ENCODE measurements at places on chromosomes 4 and X.

DNA sequence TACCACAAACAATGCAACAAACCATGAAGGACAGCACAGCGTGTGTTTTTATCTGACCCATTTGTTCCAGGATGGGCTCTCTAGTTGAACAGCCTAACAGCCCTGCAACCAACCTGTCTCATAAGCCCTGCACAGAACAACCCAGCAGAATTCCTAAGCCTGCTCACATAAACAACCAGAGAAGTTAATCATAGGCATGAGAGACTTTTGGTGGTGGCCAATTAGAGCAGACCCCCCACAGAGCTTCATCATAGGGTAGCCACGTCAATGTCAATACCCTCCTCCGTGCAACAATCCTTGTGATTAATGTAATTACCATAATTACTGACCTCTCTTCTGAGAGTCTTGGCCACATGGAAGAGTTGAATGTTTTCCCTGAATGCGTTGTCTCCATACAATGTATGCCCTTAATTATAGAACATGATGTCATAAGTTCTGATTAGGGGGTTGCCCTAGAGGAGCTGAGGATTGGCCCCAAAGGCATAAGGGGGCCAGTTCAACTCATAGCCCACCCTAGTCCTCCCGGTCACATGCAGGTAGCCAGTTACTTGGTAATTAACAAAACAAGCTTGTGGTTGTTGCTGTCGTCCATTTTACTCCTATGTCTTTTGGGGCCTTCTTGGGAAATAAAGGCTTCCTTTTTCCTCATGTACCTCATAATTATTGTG is 92.7 kb downstream of the SYNPO2 start:
- H3K4me3 ChIP-seq, result no peak overlapping the region
- H3K27ac ChIP-seq, result no peak overlapping the region
- H3K36me3 ChIP-seq, result no peaks in the 10 kb centered on the region
- peaks cover 4% of the 10 kb centered on the region for H3K27me3 ChIP-seq

DNA sequence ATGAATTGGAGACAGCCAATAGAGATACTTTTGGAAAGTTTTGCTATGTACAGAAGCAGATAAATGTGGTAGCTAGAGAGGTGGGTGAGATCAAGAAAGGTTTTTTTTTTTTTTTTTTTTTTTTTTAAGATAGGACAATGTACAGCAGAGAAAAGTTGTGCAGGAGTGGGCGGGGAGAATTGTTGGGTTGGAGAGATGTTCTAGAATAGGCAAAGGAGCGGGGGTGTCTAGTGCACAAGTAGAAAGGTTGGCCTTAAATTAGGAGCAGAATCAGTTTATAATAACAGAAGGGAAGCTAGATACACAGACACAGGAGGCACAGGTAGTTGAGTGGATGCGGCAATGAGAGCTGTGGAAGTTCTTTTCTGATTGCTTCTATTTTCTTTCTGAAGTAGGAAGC is 66.2 kb upstream of the PGK1 start:
- no peaks in the 10 kb centered on the region for H3K27me3 ChIP-seq
- peaks cover 18% of the 10 kb centered on the region for H3K36me3 ChIP-seq
- H3K4me1 ChIP-seq, result no peaks in the 10 kb centered on the region

DNA sequence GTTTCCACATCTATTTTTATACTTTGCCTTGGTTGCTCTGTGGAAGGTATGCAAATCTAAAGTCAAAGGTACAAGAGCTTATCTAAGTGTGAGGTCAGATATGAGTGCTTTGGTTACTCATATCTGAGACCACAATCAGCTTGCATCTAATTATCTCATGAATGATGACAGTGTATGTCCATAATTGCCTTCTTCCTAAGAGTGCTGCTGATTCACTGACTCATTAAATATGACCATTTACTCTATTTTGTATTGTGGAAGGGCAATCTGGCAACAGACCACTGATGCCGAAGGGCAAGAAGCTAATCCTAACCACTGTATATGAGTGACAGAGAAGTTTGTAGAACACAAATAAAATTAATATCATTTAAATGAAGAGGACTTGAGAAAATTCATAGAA is 1190.2 kb upstream of the AGA start:
- H3K36me3 ChIP-seq, result no peaks in the 10 kb centered on the region
- no peak for DNase-seq
- H3K27ac ChIP-seq, result no peak overlapping the region
- no peaks in the 10 kb centered on the region for H3K4me1 ChIP-seq
- no peaks in the 10 kb centered on the region for H3K27me3 ChIP-seq

DNA sequence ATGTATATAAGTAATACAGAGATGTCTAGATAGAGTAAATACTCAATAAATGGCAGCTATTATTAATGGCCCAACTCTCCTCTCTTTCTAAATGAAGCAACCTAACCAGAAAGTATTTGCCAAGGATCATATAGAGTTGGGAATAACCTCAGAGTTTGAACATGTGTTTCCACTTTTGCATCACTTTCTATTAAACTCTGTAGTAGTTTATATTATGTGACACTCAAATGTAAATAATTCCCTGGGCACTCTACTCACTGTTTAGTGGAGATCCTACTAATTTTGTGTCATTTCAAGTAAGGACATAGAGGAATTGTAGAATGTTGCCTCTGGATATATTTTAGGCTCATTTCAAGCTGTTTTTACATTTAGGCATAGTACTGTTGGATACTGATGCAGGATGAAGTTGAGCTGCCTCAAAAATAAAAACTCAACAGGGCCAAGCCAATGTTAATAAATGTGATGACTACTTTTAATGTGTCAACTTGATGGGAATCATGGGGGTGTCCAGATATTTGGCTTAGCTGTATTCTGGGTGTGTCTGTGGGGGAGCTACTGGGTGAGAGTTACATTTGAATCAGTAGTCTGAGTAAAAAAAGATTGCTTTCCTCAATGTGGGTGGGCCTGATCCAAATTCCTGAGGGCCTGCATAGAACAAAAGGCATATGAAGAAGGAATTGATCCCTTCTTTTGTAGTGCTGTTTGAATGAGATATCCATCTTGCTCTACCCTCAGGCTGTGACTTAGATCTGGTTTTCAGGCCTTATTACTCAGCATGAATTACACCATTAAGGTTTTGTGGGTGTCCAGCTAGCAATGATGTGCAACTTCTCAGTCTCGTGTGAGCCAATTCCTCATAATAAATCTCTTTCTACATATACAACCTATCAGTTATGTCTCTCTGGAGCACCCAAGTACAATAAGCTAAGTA is 1368.2 kb downstream of the STIM2 start:
- peaks cover 31% of the 10 kb centered on the region for H3K4me1 ChIP-seq
- H3K27ac ChIP-seq, result no peak overlapping the region
- no peak for DNase-seq

GRCh38 chrX:43556207-43556606 is 99.9 kb upstream of the MAOA start:
- peaks cover 24% of the 10 kb centered on the region for H3K4me1 ChIP-seq
- no peak overlapping the region for H3K27ac ChIP-seq
- no peak overlapping the region for H3K4me3 ChIP-seq
- no peaks in the 10 kb centered on the region for H3K27me3 ChIP-seq
- H3K36me3 ChIP-seq, result no peaks in the 10 kb centered on the region
- no peak for DNase-seq

DNA sequence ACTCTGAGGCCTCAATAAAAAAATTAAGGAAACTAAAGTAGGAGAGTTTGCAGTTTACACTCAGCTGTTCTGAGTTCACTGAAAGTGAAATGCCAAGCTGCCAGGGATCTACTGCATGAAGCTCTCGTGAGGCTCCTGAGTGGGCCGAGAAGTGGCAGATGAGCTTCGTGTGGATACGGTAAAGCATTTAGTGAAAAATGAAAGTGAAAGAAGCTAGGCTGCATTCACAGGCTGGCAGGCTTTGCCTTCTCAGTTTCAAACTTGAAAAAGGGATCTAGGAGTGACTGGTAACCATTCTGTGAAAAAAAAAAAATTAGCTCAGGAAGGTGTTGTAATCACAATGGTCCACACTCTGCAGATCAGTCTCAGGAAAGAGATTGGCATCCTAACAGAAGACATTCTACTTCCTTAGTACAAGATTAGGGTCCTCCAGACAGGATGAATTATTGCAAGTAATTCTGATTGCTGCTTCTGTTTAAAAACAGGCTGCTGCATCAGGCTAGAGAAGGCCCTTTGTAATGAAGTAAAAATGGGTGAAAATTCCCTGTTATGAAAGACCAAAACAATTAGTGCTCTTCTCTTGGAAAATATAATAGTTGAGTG is 679.9 kb downstream of the RPA4 start:
- DNase-seq, result no peak
- no peak overlapping the region for H3K27ac ChIP-seq
- H3K27me3 ChIP-seq, result no peaks in the 10 kb centered on the region
- H3K4me1 ChIP-seq, result peaks cover 6% of the 10 kb centered on the region

DNA sequence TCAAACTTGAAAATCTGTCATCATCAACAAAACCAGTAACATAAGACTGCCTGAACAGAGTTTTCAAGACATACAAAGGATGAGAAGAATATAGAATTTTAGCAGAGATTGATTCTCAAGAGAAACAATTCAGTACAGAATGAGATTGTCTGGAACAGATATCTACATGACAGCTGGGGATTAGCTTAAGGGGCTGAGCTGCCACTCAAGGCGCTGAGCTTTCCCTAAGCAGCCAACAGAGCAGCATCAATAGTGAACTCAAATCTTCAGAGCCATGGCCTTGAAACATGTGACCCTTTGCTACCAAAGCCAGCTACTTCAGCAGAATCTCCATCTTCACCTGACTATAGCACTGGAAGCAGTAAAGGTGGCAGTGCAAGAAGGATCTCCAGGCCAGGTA is 24.3 kb upstream of the PCDH10 start:
- H3K4me3 ChIP-seq, result no peak overlapping the region
- H3K36me3 ChIP-seq, result no peaks in the 10 kb centered on the region
- H3K4me1 ChIP-seq, result no peaks in the 10 kb centered on the region
- no peak for DNase-seq
- H3K27ac ChIP-seq, result no peak overlapping the region

DNA sequence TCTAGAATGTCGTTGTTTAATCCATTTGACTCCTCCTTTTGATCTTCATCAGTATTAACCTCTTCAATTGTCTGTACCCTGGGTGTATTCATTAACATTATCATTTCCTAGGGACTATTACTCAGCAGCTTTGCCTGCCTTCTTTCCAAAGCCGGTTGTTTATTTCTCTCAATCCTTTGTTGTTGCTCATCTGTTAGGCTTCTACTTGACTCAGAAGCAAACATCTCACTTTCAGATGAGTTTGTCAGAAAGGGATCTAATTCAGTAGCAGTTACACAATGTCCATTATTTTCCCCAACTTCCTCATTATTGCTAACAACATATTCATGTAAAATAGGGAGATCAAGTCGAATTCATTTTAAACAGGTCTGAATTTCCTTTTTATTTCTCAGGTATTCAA is 22.1 kb upstream of the HSD17B10 start:
- no peak overlapping the region for H3K4me3 ChIP-seq
- no peaks in the 10 kb centered on the region for H3K4me1 ChIP-seq
- no peak for DNase-seq

DNA sequence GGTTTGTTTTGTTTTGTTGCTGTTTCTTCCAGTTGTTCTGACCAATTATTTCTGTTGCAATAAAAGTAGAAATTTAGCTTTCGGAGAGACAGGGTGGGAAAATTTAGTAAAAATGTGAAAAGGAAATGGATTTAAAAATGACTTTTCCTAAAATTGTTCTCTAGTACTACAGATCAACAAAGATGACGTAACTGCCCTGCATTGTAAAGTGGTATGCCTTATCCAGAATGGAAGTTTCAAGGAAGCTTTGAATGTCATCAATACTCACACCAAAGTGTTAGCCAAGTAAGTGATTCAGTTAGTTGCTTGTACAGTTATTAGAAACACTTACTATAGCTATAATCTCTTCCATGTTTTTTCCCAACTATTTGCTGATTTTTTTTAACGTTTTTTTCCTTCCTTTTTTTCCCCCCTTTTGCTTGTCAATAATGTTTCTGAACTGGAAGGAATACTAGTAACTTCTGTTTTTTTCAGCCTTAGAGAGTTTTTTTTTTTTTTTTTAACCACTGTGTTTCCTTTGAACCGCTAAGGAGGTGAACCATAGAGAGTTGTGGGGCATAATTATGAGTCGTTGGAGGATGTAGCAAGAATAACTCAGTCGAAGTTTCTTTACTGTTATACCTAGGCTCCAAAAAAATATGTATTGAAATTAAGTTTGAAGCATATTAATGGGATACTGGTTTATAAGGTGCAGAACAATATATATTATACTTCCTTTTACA is 2.2 kb downstream of the SRP72 start:
- peaks cover 47% of the 10 kb centered on the region for H3K36me3 ChIP-seq
- H3K27ac ChIP-seq, result peak overlapping the region; percentile 70
- peaks cover 49% of the 10 kb centered on the region for H3K4me1 ChIP-seq
- no peak for DNase-seq

- DNase-seq, result no peak
- H3K27me3 ChIP-seq, result no peaks in the 10 kb centered on the region
- H3K27ac ChIP-seq, result no peak overlapping the region
These were observed 205.0 kb upstream of the TECRL start for GRCh38 chr4:64614276-64614675.

- H3K4me3 ChIP-seq, result no peak overlapping the region
- H3K36me3 ChIP-seq, result no peaks in the 10 kb centered on the region
- H3K27ac ChIP-seq, result peak overlapping the region; percentile 78
These were observed 8.7 kb upstream of the TECRL start for GRCh38 chr4:64417974-64418373.

DNA sequence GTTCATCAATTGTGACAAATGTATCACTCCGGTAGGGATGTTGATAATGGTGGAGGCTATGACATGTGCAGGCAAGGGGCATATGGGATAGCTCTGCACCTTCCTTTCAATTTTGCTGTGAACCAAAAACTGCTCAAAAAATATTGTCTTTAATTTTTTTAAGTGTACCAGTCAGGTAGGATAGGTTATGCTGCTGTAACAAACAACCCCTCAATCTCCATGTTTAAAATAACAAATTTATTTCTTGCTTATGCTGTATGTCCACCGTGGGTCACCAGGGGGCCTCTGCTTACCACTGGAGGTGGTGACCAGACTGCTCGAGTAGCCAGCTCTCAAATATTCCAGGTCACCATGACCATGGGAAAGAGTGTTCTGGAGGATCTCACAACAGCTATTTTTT is 23.4 kb upstream of the MSX1 start:
- H3K4me3 ChIP-seq, result no peak overlapping the region
- peaks cover 19% of the 10 kb centered on the region for H3K36me3 ChIP-seq
- peaks cover 38% of the 10 kb centered on the region for H3K4me1 ChIP-seq
- no peak overlapping the region for H3K27ac ChIP-seq

- peaks cover 66% of the 10 kb centered on the region for H3K36me3 ChIP-seq
- H3K4me3 ChIP-seq, result no peak overlapping the region
- DNase-seq, result no peak
- H3K27ac ChIP-seq, result peak overlapping the region; percentile 10
- H3K27me3 ChIP-seq, result no peaks in the 10 kb centered on the region
- H3K4me1 ChIP-seq, result peaks cover 47% of the 10 kb centered on the region
These were observed 52.2 kb downstream of the FRYL start for GRCh38 chr4:48727666-48728459.

GRCh38 chr4:20809812-20810211 is 109.6 kb downstream of the PACRGL start:
- no peaks in the 10 kb centered on the region for H3K4me1 ChIP-seq
- DNase-seq, result no peak
- no peak overlapping the region for H3K27ac ChIP-seq
- H3K27me3 ChIP-seq, result peaks cover 3% of the 10 kb centered on the region
- H3K36me3 ChIP-seq, result no peaks in the 10 kb centered on the region

Measured in nephron progenitor cell (in vitro differentiated cells).